NCI-H1436 (cell line): ENCODE measurements at places on chromosomes 4 and X.

- DNase-seq = no peak
Observed at GRCh38 chr4:58603951-58604350, 1493.8 kb upstream of the IGFBP7 start.

- no peak for DNase-seq
Observed at GRCh38 chr4:54423066-54423465, 194.0 kb downstream of the PDGFRA start.

DNA sequence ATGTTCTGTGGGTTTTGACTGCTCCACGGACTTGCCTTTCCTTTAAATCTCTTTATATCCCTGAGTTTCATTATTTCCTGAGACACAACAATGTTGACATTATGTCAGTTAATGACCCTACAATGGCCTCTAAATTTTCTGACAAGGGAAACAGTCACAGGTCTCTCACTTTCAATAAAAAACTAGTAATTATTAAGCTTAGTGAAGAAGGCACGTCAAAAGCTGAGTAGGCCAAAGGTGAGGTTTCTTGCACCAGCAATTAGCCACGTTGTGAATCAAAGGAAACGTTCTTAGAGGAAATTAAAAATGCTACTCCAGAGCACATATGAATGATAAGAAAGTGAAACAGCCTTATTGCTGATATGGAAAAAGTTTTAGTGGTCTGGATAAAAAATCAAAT lies 930.2 kb upstream of the GRID2 start:
- DNase-seq = no peak

DNA sequence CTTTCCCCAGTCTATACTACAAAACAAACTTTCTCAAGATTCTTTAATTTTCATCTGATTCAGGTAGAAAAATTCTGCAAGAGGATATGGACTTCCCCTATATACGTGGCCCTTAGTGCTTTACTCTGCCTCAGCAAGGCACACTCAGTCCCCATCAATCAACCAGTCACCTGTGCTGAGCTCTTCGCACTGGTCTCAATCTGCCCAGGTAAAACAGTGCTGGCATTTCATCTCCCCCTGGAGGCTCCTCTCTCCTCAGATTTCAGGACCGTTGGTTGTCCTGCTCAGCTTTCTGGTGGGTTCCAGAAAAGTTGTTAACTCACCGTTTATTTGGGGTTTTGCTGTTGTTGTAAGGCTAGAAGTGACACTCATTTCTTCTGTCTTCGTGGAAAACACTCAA lies 518.1 kb downstream of the TRIML1 start:
- DNase-seq = no peak

DNA sequence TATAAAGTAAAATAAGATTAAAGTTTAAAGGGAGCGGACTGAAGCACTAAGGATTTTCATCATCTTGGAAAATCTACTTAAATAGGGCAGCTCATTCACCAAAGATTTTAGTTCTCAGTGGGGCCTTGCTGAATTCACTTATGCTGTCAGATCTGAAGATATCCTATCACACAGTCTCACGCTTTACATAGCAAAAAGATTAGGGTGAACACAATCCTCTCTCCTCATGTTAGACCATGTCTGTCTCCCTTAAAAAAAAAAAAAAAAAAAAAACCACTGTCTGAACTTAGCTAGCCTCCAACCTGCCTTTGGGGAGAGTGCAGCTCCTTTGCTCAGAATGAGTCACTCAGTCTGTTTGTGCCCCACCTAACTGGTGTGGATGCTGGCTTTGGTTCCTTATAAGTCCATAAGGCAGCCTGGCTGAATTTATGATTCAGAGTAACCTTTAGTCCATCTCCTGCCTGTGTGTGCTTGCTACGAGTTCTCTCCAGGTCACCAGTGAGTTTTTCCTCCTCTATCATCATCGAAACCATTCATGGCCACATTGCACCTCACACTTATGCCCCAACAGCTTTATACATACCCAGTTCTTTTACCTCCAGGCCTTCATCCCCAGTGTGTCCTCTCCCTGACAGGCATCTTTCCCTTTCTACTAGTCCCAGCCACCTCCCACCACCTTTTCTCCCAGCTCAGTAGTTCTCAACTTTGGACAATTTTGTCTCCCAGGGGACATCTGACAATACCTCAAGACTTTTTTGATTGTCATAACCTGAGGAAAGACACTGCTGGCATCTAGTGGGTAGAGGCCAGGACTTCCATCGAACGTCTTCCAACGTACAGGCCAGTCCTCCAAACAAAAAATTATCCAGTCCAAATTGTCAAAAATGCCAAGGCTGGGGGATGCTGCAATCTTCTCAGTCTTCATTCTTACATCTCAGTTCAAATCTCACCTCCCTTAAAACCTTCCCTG lies 220.7 kb upstream of the EMCN start:
- no peak for DNase-seq

DNA sequence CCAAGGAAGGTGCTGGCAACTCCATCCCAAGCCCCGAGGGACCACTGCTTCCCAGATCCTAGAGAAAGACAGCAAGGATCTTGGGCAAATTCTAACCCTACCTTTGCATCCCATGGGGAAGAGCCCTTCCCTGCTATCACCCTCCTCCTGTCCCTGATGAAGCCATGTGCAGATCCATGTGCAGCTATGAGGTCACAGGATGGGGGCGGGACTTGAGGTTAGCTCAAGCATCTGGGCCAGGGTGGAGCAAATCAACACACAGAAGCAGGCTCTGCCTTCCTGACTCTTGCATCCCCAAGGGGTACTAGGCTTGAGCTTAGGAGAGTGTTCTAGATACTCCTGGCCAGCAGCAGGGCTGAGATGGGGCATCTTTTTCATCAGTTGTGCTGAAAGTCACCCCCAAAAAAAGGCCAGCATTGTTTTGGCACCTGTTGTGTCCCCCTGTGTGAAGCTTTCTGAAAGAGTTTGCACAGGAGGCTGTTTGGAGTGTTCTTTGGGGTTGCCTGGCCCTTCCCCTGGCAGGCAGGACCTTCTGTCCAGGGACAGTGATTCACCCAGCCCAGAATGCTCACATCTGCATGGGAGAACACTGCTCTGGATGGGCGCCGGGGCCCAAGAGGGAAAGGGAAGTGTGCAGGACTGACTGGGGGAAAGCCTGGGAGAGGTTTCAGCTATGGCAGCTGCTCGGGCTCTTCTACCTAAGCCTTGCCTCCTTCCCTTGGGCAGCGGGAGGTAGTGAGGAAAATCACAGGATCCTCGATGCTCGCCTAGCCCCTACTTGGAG lies 50.8 kb downstream of the PRPS1 start:
- DNase-seq = peak; percentile 17

DNA sequence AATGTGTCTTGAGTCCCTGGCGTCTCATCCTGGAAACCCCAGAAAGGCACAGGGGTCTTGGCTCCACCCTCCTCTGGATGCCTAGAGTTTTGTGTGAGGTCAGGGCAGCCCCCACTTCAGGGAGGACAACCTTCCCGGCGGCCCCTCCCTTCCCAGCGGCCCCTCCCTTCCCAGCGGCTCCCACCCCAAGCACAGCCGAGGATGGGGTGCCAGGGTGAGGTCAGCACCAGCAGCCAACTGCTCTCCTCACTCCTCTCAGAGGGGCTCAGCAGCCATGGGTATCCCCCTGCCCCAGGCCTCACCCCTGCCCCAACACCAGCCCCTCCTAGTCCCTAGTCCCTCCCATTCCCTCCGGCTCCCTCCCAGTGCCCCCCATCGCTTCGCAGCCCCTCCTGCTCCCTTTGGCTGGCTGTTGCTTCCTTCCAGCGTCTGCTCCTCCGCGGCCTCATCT lies 17.4 kb downstream of the DGKQ start:
- no peak for DNase-seq

DNA sequence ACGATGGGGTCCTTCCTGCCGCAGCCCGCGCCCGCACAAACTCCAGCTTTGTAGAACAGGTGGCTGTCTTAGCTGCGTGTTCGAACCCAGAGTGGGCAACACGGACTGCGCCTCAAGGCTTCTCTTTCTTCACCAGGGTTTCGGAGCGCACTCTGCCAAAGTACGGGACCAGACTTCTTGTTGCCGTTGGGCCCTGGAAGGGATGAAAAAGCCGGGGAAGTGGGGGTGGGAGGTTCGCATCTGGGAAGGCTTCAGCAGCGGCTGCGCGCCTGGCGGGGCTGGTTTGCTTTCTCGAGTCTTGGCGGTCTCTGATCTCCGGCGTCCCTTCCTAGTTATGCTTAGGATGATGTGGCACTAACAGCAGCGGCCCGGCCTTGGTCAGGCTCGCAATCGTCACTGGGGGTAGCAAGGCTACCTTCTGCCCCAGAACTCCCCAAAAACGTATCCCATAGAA lies 673 bp downstream of the PARM1 start:
- no peak for DNase-seq

DNA sequence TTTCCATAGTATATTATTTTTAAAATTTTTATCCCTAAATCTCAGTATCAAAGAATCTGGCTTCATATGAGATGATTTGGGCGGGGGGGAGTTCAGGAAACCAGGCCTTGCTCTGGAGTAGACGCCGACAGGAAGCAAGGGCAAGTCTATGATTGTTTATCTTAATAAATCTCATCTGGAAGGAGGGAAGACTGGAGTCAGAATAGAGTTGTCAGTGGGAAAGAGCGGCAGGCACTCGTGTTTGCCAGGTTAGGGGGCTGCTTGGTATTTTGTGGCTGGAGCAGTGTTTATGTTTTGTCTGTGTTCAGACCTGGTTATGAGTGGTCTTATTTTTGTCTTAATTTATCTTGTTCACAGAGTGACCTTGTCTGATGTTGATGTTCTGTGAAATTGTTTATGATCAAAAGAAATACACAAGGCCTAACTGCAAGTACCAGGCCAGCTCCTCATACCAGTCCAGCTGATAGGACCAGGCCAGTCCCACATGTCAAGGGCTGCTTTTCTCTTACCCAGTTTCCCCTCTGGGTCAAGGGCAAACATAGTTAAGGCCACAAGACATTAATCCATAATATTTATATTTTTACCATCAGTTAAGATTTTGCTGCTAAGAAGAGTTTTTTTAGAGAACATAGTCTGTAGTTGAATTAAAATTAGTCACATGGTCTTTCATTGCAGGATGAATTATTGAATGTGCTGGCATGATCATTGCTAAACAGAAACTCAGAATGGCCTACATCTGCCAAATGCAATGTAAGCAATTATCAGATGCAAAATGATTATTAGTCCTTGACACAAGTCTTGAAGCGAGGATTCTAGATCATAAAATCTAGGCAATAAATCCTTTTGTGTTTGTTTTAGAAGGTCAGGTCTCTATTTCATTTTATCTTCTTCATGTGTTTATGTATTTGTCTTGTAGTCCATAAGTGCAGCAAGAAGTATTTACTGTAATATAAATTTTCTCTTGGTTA lies 176.5 kb downstream of the GASK1B start:
- DNase-seq = no peak

DNA sequence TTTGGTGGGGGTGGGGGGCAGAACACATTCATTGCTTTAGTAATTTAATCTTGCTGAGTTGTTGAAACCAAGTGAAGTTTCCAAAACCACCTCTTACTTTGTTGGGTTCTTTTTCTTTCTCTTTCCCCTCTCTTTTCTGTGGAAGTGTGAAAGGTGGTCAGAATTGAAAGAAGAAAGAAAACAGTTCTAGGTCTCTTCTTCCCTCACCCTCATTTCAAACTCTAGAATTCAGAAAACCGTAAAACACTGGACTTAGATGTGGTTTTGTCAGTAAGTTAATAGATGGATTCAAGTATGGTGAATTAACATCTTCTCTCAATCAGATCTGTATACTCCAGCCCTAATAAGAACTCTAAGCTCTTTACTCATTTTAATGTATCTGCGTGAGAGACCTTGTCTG lies 23.7 kb downstream of the PLP1 start:
- no peak for DNase-seq

GRCh38 chrX:13983734-13984133 lies 46.0 kb downstream of the GEMIN8 start:
- DNase-seq = no peak

GRCh38 chr4:106583567-106583966 lies 215.0 kb upstream of the GIMD1 start:
- DNase-seq = no peak

DNA sequence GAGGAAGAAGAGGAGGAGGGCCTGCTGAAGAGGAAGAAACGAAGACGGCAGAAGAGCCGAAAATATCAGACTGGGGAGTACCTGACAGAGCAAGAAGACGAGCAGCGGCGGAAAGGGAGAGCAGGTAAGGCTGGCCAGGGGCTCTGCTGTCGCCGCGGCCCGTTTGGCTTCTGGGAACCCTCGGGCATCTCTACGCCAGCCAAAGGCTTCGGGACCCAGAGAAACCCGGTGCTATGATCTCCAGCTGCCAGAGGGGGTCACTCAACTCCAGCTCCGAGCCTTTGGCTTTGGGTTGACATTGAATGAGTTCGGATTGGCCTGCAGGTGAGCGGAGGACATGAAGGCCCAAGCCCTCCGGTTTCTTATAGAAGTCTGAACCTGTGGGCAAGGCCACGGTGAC lies 42.8 kb downstream of the BCORL1 start:
- DNase-seq = no peak

GRCh38 chr4:75306506-75306905 lies 207.7 kb downstream of the RCHY1 start:
- DNase-seq = no peak

DNA sequence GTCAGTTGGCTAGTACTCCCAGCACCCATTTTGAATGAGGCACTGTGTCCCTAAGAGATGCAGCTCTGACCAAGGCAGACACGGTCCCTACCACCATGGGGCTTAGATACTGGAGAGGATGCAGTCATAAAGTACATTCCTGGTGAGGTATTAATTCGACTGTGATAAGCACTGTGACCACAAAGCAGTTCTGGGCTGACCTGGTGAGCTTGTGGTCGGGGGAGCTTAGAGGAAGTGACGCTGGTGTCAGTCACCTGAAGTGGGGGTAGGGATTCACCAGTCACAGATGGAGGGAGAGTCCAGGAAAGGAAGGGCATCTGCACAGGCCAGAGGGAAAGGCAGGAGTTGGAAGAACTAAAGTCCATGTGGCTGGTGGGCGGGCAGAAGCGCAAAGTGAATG lies 15.8 kb upstream of the CLTRN start:
- DNase-seq = no peak

DNA sequence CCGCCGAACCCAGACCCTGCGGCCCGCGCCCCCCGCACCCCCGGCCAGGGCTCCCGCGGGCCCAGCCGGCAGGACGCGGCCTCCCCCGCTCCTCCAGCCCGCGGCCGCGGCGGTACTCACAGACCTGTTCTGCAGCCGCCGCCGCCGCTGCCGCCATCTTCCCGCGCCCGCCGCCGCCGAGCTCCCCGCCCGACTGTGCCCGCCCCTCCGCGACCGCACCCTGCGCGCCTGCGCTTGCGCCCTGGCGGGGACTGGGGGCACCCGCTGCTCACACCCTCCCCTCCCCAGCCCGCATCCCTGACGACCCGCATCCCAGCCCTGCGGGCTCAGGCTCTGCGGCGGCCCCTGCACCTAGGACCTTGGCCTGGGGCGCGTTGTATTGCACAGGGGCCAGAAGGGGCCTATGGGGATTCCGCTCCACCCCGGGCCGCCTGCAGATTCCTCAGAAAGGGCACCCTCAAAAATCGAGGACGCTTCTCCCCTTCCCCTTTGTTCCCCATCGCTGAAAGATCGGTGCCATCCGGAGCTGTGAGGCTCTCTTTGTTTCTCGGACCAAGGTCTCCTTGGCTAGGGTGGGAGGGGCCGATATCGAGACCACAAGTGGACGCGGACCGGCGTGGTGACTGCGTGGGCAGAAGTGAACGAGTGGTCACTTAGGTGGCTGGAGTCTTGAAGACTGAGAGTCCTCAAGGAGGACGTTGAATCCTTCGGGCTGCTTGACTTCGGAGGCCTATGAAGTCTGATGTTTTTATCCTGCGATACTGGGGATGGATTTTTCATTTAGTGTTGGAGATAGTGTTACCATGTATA lies at the start of gene SGCB:
Gene SGCB, minus strand, starts transcription at position 197 of the 810 bp plus-strand sequence. Its CDS starts 40 bp downstream, at position 157.
- DNase-seq = peak; percentile 39
